ENCODE measurements at places on chromosomes 7 and 10.

DNA sequence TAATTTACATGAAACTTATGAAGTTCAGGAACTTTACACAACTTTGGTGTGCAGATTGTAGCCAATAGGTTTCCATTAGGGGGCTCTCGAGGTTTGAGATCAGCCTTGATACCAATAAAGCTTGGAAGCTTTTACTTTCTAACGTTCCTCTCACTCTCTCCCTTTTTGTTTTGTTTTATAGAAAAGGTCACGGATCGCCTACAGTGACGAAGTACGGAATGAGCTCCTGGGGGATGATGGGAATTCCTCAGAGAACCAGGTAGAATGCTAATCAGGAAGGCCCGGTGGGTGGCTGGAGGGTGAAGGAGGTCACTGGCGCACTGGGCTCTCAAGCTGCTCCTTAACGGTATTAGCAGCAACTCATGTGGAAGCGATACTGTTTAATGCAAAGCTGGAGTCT lies 79.9 kb downstream of the VTI1A start:
- no peak for DNase-seq

DNA sequence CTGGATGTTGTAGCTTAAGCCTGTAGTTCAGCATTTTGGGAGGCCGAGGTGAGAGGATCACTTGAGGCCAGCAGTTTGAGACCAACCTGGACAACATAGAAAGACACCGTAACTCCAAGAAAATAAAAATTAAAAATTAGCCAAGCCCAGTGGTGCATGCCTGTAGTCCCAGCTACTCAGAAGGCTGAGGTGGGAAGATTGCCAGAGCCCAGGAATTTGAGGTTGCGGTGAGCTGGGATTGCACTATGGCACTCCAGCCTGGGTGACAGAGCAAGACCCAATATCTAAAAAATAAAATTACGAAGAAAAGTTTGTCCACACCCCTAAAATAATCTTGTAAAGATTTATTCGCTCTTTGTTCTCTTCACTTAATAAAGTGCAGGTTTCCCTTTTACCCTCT lies 951.0 kb downstream of the TYW1 start:
- DNase-seq, result no peak

- DNase-seq, result no peak
Measured at GRCh38 chr7:122412883-122413282, 108.3 kb upstream of the FEZF1 start.

DNA sequence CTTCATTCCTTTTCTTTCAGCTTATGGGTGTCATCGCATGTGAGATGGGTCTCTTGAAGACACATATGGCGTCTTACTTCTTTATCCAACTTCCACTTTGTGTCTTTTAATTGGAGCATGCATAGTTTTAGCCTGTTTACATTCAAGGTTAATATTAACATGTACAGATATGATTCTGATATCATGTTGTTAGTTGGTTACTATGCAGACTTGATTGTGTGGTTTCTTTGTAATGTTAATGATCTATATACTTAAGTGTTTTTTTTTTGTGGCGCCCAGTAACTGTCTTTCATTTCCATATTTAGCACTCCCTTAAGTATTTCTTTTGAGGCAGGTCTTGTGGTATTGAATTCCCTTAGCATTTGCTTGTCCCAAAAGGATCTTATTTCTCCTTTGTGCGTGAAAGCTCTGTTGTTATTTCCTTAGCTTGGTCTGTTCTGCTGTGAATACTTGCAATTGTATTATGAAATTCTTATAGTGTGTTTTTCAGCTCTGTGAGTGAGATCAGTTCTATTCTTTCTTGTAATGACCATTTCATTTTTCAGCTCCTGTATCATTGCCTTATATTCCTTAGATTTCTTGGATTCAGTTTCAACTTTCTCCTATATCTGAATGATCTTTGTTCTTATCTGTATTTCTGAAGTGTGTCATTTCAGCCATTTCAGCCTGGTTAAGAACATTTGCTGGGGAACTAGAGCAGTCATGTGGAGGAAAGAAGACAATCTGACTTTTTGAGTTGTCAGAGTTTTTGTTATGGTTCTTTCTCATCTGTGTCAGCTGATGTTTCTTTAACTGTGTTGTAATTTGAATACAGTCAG lies 88.4 kb downstream of the ABCA13 start:
- no peak for DNase-seq

DNA sequence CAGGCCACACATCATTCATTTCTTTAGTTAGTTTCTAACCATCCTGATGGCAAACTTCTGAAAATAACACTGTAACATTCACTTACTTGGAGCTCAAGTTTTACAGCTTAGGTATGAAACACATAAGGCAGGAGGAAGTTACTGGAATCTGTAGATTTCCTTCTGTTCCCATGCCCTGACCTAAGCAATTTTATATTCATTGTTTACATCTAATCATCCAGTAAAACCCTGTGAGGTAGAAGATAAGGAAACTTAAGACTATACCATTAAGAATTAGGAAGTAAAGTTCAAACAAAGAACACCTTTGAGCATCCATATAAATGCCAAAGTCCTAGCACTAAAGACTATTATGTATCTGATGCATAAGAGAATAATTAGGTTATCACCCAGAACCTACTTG lies 19.5 kb downstream of the RALA start:
- DNase-seq, result no peak

GRCh38 chr7:13604178-13604577 lies 385.3 kb downstream of the ETV1 start:
- DNase-seq, result no peak

DNA sequence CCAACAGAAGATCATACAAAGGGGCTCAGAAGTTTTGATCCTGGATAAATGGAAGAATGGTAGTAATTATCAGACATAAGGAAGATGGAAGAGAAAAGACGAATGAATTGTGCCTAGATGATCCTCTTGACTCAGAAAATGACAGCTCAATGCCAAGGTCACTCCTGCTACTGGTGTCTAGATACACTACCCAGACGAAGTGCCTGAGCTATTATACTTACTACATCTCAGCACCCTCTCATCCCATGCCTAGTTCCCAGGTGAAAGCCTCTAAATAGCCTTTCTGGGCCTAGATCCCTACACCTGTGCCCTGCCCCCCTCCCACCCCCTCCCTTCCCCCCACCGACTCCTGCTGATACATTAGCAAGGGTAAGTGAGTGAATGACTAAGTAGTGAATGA lies 25.5 kb downstream of the PDE1C start:
- no peak for DNase-seq

GRCh38 chr7:16739863-16740622 lies 13.5 kb upstream of the TSPAN13 start:
- DNase-seq, result no peak

- DNase-seq, result peak; percentile 53
Measured at GRCh38 chr10:91077549-91078071, 142.9 kb upstream of the PCGF5 start.

- DNase-seq, result no peak
Measured at GRCh38 chr7:158166386-158167340, 421.0 kb downstream of the PTPRN2 start.

DNA sequence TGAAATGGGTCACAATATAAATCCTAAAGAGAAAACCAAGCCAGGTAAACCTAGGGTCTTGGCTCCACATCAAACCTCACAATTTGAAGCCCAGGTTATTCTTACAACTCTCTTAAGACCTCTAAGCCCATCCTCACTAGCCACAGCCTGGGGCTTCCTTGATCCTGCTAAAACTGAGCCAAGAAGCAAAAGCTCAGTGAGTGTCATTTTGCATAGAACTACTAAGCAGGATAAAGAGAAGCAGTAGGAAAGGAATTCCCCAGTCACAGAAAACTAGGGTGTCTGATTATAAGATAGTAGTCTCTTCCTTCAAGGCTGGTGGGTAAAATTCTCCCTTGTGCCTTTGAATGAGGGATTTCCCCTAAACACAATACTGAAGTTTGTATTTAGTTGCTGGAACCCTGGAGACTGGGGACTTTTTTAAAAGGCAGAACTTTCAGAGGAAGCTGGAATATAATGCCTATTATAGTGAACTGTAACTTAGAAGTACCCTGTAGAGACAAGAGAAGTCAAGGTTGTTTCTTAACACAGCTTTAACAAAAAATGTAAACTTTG lies 196.6 kb upstream of the KIAA1217 start:
- DNase-seq, result no peak

DNA sequence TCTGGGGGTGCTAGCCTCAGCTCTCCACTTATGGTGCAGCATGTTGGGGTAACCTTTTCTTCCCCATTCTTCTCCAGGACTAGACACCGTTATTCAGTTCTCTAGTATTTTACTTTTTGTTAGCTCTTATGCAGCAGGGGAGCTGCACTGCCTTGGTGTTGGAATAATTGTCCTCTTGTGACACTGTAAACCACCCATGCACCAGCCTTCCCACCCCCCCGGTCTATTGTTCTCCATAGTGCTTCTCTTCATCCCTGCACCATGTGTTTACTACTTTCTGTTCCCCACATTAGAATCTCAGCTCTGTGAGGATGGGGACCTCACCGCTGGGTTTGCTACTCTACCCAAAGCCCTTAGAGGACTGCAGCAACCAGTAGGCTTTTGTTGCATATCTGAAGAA lies 230.7 kb downstream of the RPS24 start:
- DNase-seq, result no peak

- DNase-seq, result no peak
Measured at GRCh38 chr7:92848851-92849250, 12.5 kb upstream of the CDK6 start.

DNA sequence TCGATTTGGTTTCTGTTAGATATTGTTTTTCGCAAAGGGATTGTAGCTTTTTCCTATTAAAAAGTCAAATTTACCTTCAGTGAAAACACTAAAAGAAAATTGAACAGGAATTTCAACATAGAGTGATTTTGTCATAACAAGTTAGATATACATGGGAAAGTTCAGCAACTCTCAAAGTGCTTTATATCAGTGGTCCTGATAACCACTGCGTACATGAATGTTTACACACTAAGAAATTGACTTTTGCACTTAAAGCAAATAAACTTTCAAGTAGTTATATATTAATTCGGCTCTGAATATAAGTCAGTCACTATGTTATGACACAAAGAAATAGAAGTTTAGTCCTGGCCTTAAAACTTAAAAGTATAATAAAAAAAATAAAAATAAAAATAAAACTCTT lies 101.3 kb upstream of the DKK1 start:
- DNase-seq, result no peak

GRCh38 chr10:70232155-70232858 lies 922 bp downstream of the PPA1 start:
- peak; percentile 50 for DNase-seq

DNA sequence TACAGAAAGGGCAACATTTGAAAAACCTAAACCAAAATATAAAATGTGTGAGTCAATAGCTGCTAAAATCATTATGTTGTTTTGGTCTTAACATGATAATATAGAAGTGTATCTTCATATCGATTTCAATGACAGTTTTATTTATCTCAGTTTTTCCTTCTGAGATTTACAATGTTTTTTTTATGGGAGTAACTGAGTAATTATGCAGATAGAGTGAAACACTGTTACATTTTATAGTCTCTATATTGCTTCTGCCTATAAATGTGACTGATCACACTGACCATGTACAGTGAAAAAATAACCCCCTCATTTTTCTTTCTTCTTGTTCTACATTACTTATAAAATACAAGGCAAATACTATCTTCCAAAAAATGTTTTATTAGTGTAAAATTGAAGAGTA lies 81.6 kb downstream of the ETV1 start:
- no peak for DNase-seq

- no peak for DNase-seq
Measured at GRCh38 chr10:8404721-8405120, 350.2 kb downstream of the GATA3 start.

- no peak for DNase-seq
Measured at GRCh38 chr7:50631100-50631499, 65.9 kb upstream of the DDC start.

DNA sequence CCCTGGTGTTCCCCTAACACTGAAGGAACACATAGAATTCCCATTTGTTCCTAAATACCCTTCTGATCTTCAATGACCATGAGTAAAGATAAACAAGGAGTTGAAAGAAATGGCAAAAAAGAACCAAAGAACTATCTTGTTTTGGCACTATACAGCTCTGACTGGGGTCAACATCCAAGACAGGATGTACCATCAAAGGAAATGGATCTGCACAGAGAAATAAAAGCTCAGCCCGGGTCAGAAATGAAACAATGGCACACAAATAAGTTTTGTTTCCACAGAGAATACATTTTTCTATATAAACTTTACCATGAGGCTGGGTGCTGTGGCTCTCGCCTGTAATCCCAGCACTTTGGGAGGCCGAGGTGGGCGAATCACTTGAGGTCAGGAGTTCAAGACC lies 18.0 kb upstream of the USP54 start:
- DNase-seq, result no peak

- DNase-seq, result no peak
Measured at GRCh38 chr7:45980973-45981372, 59.9 kb upstream of the IGFBP3 start.

DNA sequence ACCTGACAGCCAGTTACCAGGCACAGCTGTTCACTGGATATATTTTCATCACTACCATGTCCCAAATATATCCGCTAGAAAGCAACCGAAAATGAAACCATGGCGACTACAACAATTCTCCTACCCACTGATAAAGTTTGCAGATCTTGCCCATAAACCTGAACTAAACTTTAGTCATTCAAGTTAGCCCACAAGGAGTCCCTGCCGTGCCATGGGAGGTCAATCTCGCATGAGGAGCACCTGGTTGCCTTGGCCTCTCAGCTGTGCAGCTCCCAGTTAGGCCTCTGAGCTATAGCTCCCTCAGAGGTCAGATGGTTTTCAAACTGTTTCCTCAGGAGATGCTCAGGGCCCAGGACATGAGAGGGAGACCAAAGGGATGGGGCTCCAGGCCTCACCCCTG lies 211.1 kb upstream of the RNF32 start:
- no peak for DNase-seq

DNA sequence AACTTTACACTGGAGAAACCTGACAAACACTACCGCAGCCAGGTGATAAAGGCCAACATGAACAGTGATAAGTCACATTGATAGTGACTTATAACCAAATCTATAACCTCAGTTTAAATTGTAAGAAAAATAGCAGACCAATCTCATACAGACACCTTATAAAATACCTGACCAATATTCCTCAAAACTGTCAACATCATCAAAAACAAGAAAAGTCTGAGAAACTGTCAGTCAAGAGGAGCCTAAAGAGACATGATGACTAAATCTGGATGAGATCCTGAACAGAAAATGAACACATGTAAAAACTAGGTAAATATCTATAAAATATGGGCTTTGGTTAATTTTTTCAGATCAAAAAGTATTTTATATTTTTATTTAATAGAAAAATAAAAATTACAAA lies 233.3 kb downstream of the HPSE2 start:
- no peak for DNase-seq
